B cell (primary cell): ENCODE measurements at places on chromosomes 2 and 18.
A peak's percentile ranks its signal among the peaks of the same experiment; 100 is the strongest.

- H3K4me1 ChIP-seq: no peaks in the 10 kb centered on the region
- no peaks in the 10 kb centered on the region for H3K36me3 ChIP-seq
- no peak for DNase-seq
- H3K4me3 ChIP-seq: no peak overlapping the region
- H3K27ac ChIP-seq: no peak overlapping the region
These were observed 24.5 kb downstream of the LOXHD1 start for GRCh38 chr18:46632401-46633071.

DNA sequence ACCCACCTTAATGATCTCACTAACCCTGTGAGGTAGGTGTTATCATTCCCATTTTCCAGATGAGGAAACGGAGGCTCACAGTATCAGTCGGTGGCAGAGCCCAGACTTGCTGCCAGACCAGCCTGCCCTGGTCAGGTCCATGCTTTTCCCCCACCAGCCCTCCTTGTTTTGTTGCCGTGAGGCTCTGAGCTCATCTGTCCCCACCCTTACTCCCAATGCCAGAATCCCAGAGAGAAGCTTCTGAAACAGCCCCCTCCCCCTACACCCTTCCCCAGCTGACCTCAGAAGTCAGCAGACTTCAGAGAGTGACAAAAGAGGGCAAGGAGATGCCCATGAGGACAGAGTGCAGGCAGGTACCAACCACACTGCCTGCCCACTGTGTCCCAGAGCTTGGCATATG is 20.8 kb upstream of the TNS1 start:
- H3K4me1 ChIP-seq: peaks cover 13% of the 10 kb centered on the region
- H3K4me3 ChIP-seq: no peak overlapping the region
- H3K27ac ChIP-seq: no peak overlapping the region

GRCh38 chr18:46445522-46446313 is 211.3 kb downstream of the LOXHD1 start:
- DNase-seq: no peak
- H3K4me3 ChIP-seq: no peak overlapping the region
- no peaks in the 10 kb centered on the region for H3K36me3 ChIP-seq
- H3K27me3 ChIP-seq: no peaks in the 10 kb centered on the region
- no peak overlapping the region for H3K27ac ChIP-seq

DNA sequence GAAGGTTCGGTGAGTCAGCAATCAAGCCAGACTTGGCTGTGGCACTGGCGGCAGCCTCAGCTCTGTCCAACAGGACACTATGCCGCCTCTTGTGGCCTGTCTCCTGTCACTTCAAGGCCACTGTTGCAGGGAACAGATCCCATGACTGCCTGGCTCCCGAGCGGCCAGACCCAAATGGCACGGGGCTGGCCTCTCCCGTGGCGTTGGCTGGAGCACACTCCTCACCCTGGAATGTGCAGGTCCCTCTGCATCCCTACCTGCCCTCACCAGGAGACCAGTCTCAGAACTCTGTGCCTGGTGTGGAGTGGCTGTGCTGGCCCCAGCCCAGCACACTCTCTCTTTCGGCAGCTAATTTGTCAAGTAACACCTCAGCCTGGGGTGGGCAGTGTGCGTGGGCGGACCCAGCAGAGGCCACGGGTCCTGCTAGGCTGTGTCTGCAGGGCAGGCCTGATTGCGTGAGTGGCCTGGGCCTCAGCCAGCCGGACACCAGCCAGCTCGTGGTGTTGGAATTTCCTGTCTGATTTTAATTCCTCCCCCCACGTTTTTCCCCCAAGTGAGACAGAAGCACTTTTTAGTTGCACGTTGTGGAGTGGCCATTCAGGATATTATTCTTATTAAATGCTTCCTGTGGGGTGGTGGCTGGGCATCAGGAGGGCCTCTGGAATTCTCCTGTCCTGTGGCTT is 179.3 kb downstream of the GLI2 start:
- no peak overlapping the region for H3K4me3 ChIP-seq
- H3K27me3 ChIP-seq: no peaks in the 10 kb centered on the region
- DNase-seq: no peak
- no peaks in the 10 kb centered on the region for H3K4me1 ChIP-seq

- no peak overlapping the region for H3K27ac ChIP-seq
- no peak for DNase-seq
- H3K4me1 ChIP-seq: no peaks in the 10 kb centered on the region
These were observed 110.7 kb downstream of the COLEC12 start for GRCh38 chr18:389658-390357.

- H3K4me3 ChIP-seq: no peak overlapping the region
- H3K27me3 ChIP-seq: no peaks in the 10 kb centered on the region
- H3K27ac ChIP-seq: no peak overlapping the region
- no peaks in the 10 kb centered on the region for H3K4me1 ChIP-seq
- no peak for DNase-seq
- H3K36me3 ChIP-seq: no peaks in the 10 kb centered on the region
These were observed 123.5 kb downstream of the INHBB start for GRCh38 chr2:120469426-120469825.

DNA sequence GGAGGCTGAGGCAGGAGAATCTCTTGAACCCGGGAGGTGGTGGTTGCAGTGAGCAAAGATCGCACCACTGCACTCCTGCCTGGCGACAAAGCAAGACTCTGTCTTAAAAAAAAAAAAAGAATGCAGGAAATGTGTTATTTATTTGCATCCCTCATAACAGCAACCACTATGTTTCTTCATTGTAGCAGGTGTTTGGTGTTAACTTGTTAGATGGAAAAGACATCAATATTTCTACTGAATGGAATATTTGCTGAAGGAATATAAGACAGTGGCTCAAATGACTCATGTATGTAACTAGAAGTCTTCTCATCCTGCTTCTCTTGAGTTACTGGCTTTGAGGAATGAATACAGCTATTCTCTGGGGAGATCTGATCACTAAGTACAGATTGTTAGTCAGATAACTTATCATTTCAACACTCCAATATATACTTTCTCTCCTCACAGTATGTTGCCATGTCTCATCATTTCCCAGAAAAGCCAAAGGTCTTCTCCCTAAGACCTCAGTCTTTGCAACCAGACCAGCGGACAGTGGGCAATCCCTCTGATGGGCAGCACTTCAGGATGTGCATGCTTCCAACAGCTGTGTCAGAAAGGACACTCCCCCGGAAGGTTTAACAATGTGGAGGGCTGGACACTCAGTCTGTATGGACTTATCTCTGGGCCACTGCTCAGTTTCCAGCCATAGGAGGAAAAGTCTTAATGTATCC is 104.4 kb upstream of the STK17B start:
- peaks cover 45% of the 10 kb centered on the region for H3K4me1 ChIP-seq
- H3K27ac ChIP-seq: peak overlapping the region; percentile 85
- DNase-seq: peak; percentile 45
- H3K27me3 ChIP-seq: no peaks in the 10 kb centered on the region
- H3K36me3 ChIP-seq: no peaks in the 10 kb centered on the region

DNA sequence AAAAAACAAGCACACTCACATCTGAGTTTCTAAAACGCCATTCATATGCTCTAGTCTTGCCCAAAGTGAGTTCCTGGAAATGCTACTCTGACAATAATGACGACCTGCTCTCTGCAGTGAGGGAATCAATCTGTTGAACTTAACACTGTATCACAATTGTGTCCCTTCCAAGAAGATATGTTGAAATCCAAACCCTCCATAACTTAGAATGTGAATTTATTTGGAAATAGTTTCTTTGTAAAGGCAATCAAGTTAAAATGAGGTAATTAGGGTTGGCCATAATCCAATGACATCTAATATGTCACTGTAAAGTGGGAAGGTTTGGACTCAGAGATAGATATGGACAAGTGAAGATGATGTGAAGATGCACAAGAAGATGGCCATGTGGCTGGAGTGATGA is 264.5 kb downstream of the CD226 start:
- DNase-seq: no peak
- H3K27ac ChIP-seq: no peak overlapping the region
- H3K27me3 ChIP-seq: no peaks in the 10 kb centered on the region
- no peaks in the 10 kb centered on the region for H3K36me3 ChIP-seq
- no peak overlapping the region for H3K4me3 ChIP-seq

DNA sequence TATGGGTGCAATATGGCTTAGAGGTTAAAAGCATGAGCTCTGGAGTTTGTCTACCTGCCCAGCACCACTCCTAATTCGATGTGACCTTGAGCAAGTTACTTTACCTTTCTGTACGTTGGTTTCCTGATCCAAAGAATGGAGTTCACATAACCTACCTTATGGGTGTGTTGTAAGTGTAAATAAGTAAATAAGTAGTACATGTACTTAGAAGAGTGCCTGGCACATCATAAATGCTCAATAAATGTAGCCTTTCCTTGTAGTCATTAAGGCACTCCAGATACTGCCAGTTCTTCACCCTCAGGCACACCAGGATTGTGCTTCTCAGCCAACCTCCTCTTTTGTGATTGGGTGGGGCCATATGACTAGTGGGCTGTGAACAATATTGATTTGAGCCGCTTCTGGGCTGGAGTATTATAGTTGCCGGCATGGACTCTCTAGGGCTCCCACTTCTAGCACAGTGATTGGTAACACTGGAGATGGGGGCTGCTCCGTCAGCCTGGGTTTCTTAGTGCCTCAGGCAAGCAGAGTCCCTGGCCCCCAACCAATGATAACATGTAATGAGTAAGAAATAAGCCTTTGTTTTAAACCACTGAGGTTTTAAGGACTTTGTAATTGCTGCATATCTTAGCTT is 101.7 kb upstream of the NOSTRIN start:
- no peaks in the 10 kb centered on the region for H3K4me1 ChIP-seq
- H3K27me3 ChIP-seq: no peaks in the 10 kb centered on the region
- H3K27ac ChIP-seq: no peak overlapping the region
- no peak overlapping the region for H3K4me3 ChIP-seq
- DNase-seq: no peak

- no peaks in the 10 kb centered on the region for H3K27me3 ChIP-seq
- no peak overlapping the region for H3K4me3 ChIP-seq
- no peaks in the 10 kb centered on the region for H3K36me3 ChIP-seq
- no peaks in the 10 kb centered on the region for H3K4me1 ChIP-seq
- no peak overlapping the region for H3K27ac ChIP-seq
These were observed 24.0 kb upstream of the SIGLEC15 start for GRCh38 chr18:45801416-45802004.

- H3K27ac ChIP-seq: no peak overlapping the region
- H3K36me3 ChIP-seq: peaks cover 3% of the 10 kb centered on the region
- no peak overlapping the region for H3K4me3 ChIP-seq
- DNase-seq: no peak
These were observed 34.2 kb downstream of the IMPA2 start for GRCh38 chr18:12015416-12016062.

- H3K4me1 ChIP-seq: no peaks in the 10 kb centered on the region
- no peak for DNase-seq
- no peaks in the 10 kb centered on the region for H3K27me3 ChIP-seq
- no peak overlapping the region for H3K27ac ChIP-seq
- no peak overlapping the region for H3K4me3 ChIP-seq
These were observed 200.3 kb downstream of the DPP4 start for GRCh38 chr2:161873707-161874106.

GRCh38 chr2:70927138-70927537 is 8.6 kb upstream of the ATP6V1B1 start:
- DNase-seq: no peak
- peaks cover 12% of the 10 kb centered on the region for H3K4me1 ChIP-seq
- H3K36me3 ChIP-seq: no peaks in the 10 kb centered on the region
- H3K27ac ChIP-seq: no peak overlapping the region
- no peaks in the 10 kb centered on the region for H3K27me3 ChIP-seq
- H3K4me3 ChIP-seq: no peak overlapping the region

- no peaks in the 10 kb centered on the region for H3K4me1 ChIP-seq
- H3K4me3 ChIP-seq: no peak overlapping the region
- H3K27ac ChIP-seq: no peak overlapping the region
- no peaks in the 10 kb centered on the region for H3K36me3 ChIP-seq
- DNase-seq: no peak
These were observed 25.3 kb upstream of the SNTG2 start for GRCh38 chr2:925309-925708.

DNA sequence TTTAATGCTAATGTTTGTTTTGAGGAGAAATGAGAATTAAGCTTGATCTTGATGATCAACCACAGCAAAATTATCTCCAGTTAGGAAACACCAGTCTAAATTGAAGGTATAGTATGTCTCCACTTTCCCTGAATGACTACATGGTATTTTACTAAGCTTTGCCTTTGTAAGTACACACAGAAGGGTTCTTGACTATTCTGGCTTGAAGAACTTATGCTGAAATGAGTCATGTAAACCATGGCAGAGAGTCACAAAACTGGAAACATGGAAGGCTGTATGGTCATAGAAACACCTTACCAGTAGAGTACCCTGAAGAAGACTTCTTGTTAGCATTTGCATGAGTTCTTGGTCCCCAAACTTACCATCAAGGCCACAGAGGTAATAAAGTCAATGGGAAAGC is 250.5 kb downstream of the SLC8A1 start:
- H3K4me1 ChIP-seq: no peaks in the 10 kb centered on the region
- H3K27ac ChIP-seq: no peak overlapping the region
- no peaks in the 10 kb centered on the region for H3K27me3 ChIP-seq
- H3K36me3 ChIP-seq: no peaks in the 10 kb centered on the region
- DNase-seq: no peak
- H3K4me3 ChIP-seq: no peak overlapping the region

DNA sequence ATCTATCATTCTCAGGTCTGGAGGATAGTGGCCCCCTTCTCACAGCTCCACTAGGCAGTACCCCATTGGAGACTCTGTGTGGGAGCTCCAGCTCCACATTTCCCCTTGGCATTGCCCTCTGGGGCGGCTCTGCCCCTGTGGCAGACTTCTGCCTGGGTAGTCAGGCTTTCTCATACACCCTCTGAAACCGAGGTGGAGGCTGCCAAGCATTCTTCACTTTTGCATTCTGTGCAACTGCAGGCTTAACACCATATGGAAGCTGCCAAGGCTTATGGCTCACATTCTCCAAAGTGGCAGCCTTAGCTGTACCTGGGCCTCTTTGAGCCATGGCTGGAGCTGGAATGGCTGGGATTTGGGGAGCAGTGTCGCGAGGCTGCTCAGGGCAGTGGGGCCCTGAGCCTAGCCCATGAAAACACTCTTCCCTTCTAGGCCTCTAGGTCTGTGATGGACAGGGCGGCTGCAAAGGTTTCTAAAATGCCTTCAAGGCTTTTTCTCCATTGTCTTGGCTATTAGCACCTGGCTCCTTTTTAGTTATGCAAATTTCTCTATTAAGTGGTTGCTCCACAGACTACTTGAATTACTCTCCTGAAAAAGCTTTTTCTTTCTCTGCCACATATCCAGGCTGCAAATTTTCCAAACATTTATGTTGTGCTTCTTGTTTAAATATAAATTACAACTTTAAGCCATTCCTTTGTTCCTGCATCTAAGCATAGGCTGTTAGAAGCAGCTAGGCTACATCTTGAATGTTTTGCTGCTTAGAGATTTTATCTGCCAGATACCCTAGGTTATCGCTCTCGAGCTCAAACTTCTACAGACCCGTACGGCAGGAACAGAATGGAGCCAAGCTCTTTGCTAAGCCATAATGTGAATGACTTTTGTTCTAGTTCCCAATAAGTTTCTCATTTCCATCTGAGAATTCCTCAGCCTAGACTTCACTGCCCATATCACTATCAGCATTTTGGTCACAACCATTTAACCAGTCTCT is 206.5 kb downstream of the CPS1 start:
- H3K27me3 ChIP-seq: no peaks in the 10 kb centered on the region
- H3K4me1 ChIP-seq: no peaks in the 10 kb centered on the region
- H3K27ac ChIP-seq: no peak overlapping the region
- H3K36me3 ChIP-seq: no peaks in the 10 kb centered on the region
- H3K4me3 ChIP-seq: no peak overlapping the region
- no peak for DNase-seq

GRCh38 chr2:52356556-52356955 is 1324.6 kb upstream of the NRXN1 start:
- no peak for DNase-seq
- no peak overlapping the region for H3K4me3 ChIP-seq
- H3K27ac ChIP-seq: no peak overlapping the region
